ENCODE measurements at places on chromosomes 13 and 19.

DNA sequence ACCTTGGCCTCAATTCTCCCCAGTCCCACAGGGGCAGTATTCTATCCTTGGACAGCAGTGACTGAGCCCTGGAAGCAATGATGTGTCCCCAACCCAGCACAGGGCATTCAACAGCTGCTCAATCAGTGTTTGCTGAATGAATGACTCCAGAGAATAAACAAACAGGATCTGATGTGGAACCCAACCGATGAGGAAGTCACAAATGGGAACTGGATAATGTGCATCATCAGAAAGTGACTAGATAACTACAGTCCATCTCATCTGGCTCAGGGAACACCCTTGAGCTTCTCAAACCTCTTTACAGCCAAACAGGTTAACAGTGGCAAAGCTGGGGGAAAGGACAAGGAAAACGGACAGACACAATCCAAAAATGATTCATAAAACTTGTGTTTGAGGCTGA lies 8.2 kb downstream of the SLC25A30 start:
- DNase-seq, result no peak

DNA sequence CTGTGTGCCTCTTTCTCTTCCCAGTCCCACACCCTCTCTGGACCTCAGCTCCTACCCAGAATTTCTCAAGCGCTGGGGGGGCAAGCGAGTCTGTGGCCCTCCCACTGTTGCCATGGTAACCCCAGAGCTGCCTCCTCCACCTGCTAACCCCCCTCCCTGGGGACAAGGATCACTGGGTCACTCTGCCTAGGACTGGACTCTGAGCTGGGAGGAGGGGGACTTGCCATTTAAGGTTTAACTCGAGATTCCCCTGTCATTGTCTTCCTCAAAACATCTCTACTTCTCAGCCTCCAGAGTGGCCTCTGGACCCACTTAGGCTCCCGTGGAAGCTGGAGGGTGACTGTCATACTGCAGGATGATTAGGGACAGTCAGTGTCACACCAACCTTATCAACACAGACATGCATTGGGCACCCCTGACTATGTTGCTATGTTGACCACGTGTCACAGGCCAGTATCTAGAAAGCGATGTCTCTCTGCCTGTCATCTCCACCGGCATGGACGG lies 2.2 kb downstream of the PALM3 start:
- no peak for DNase-seq

GRCh38 chr13:84393981-84394625 lies 511.8 kb upstream of the SLITRK1 start:
- no peak for DNase-seq

DNA sequence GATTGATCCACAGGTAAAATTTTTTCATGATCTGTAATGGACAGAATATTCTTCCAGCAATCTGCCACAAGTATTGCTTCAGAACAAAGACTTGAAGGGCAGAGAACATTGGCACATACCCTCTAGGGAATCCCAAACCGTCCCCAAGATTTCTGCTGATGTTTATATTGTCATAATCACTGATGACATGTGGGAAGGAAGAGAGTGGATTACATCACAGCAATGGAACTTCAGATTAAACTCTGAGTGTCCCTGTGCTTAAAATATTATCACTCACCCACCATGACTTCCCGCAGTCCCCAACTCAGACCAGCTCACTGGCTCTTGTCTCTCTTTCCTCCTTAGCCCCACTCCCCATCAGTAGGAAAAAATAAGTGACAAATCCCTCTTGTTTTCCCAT lies 8.5 kb upstream of the TPT1 start:
- DNase-seq, result no peak

DNA sequence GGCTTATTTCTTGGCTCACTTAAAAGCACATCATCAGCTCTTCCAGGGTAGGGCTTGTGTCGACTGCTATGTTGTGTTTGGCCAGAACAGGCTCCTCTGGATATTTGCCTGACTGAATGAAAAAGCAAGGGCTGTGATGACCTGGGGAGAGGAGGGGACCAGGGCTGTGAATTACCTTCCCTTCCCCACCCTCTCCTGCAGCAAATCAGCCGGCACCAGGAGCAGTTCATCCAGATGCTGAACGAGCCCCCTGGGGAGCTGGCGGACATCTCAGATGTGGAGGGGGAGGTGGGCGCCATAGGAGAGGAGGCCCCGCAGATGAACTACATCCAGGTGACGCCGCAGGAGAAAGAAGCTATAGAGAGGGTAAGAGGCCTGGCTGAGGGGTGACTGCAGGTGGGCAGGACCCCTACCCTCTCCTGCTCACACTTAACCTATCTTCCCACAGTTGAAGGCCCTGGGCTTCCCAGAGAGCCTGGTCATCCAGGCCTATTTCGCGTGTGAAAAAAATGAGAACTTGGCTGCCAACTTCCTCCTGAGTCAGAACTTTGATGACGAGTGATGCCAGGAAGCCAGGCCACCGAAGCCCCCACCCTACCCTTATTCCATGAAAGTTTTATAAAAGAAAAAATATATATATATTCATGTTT lies 4.4 kb downstream of the GADD45GIP1 start:
- no peak for DNase-seq

- DNase-seq, result no peak
Measured at GRCh38 chr19:57850553-57851017, 926 bp downstream of the ZNF587 start.

DNA sequence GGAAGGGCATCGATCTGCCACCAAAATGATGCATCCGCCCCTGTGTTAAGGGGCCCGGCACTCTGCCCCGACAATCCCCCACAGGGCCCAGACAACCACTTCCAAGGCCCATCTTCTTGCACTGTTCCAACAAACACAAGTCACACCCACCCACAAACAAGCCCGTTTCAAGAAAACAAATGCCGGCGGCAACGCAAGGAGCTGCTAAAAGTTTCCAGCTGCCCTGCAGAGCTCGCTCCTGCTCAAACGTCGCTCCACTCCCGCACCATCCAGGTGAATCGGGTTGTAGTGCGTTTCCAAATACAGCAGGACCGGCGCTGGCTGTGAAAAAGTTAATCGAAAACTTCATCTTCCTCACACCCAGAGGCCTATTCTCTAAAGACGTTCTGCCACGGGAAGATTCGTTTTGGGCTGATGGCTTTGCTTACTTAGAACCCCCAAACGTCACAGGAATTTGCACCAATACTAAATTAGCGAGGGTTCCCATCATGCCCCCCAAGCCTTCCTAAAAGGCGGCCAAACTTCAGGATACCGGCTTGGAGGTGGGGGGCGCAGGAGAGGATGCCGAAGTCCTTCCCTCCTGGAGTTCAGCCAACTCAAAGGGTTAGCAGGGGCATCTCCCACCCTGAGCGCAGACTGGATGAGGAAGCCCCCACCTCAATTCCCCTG lies 107.4 kb upstream of the DOCK9 start:
- no peak for DNase-seq

- no peak for DNase-seq
Measured at GRCh38 chr13:107284173-107284572, 716.2 kb upstream of the ARGLU1 start.

DNA sequence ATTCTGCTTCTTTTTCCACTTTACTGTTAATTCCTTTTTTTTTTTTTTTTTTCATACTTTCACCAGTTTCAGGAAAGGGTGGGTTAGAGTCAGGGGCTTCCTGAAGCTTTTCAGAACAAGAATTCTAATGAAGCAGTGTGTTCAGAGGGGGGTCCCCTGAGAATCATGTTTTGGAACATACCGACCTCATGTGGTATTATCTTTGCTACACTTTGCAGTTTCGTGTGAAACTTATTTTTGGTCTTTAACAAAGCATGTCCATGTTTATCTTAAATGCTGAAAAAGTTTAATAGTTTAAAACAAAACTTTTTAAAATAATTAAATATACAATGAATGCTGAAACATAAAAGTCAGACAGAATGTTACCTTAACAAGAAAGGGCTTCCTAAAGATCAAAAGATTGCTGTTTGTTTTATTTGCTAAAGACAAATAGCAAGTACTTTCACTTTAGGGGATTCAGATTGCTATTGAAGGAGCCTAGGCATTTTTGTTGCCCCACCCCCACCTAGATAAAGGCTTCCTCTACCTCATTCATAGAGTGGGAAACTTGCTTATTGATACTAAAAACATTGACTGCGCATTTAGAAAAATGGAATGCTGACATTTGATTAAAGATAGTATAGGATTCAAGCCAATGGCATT lies 21.1 kb upstream of the POMP start:
- no peak for DNase-seq

- DNase-seq, result no peak
Measured at GRCh38 chr19:48746110-48746509, 599 bp downstream of the IZUMO1 start.

GRCh38 chr13:50588491-50589130 lies 254.9 kb downstream of the DLEU7 start:
- DNase-seq, result no peak

- DNase-seq, result no peak
Measured at GRCh38 chr19:39398297-39398864, 7.2 kb downstream of the MED29 start.

GRCh38 chr13:98879957-98880356 lies 97.9 kb downstream of the DOCK9 start:
- no peak for DNase-seq

DNA sequence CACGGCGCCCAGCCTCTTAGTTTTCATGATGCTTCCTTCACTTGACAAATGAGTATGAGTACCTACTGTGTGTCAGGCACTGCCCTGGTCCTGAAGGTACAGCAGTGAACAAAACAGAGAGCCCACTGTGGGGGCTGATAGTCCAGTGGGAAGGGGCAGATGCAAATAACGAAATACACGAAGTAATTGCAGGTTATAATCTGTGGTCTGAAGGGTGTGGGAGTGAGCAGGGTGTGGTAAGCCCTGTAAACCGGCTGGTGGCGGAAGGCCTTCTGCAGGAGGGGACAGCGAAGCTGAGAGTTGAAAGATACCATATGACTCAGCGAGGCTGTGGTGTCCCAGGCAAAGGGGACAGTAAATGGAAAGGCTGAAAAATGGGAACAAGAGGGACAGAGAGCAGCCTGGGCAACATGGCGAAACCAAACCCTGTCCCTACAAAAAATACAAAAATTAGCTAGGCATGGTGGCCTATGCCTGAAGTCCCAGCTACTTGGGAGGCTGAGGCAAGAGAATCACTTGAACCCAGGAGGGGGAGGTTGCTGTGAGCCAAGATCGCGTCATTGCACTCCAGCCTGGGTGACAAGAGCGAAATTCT lies 60.5 kb downstream of the MAP4K1 start:
- DNase-seq, result no peak

DNA sequence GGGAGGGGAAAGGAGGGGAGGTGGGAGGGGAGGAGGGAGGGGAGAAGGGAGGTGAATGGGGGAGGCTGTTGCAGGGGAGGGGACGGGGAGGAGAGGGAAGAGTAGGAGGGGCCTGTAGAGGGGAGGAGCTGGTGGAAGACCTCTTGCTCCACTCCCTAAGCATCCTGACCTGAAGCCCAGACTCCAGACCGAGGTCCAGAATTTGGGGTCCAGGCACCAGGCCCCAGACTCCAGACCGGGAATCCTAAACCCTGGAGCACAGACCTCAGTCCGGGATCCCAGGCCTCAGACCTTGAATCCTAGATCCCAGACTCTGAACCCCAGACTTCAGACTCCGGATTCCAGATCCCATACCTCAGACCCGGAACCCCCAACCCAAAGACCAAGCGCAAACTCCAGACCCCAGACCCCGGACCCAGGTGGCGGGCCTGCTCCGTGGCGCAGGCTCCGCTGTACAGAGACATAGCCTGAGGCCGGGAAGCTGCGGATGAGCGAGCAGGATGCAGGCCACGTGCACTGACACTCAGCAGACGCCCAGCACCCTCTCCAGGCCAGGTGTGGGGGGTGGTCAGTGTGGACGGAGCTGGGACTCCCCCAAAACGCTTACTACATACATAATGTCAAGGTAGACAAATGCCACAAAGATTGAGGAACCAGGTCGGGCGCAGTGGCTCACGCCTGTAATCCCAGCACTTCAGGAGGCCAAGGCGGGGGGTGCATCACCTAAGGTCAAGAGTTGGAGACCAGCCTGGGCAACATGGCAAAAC lies 710 bp upstream of the BTBD2 start:
- peak; percentile 58 for DNase-seq

- no peak for DNase-seq
Measured at GRCh38 chr13:64925727-64926126, 2304.4 kb downstream of the PCDH9 start.

DNA sequence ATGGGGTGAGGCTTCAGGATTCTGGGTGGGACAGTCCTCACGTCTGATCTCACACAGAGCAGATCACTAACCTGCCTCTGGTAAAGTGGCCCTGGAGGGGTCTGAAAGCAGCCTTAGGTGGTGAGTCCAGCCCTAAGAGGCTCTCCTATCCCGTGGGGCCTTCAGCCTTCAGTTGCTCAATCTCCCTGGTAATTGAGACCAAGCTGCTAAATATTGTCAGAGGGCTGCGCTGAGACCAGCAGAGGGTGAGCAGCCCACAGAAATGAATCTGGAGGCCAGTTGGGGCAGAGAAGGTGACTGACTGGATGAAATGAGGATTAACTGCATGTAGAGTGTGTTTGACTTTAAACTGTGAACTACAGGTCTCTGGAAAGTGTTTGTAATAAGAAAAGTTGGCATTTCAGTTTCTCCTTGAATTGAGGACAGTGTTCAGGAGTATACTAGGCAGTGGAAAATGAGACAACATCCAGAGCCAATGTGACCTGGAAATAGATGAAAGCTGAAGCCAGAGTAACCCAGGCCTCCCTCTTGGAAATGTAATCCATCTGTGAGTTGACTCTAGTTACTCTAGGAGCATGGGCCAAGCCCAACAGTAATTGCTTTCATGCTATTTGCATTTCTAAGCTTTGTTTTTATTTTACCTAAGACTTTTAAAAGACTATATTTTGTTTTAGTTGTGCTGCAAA lies 14.3 kb upstream of the HSPH1 start:
- DNase-seq, result no peak

GRCh38 chr19:2079865-2080301 lies 16.2 kb downstream of the MOB3A start:
- no peak for DNase-seq

- no peak for DNase-seq
Measured at GRCh38 chr19:32337084-32337808, 8.2 kb upstream of the ZNF507 start.

GRCh38 chr13:52010890-52011631 lies at the start of gene ATP7B:
TSS of gene ATP7B (minus strand) at chr13:52011450. CDS start at chr13:52011337, 113 bp downstream.
- no peak for DNase-seq

GRCh38 chr13:113192902-113193301 lies 15.6 kb downstream of the PCID2 start:
- no peak for DNase-seq

DNA sequence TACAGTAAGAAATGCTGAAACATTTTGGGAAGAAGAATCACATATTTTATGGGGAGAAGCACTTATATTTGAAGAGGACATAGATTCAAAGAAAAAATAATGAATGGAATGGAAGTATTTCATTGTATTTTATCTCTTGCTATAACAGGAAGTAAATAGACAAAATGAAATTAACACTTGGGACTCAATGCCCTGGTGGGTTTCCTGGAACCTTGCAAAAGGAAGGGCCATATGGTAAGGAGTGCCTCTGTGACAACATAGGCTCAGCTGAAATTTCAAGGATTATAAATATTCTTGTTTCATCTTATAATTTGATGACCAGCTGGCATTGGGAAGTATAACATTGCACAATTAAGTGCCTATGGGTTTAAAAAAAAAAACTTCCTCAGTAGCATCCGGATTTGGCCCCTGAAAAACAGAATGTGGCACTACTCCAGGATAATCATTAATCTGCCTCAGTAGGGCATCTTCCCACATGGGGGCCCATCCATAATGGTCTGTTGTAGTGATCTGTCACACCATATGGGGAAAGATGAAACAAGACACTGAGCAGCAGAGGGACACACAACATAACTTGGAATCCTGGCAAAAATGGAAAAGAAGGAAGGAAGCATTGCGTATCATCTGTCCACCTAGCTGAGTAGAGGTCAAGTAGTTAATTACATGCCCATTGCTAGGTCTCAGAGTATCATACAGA lies 321.6 kb downstream of the NDFIP2 start:
- no peak for DNase-seq

- no peak for DNase-seq
Measured at GRCh38 chr19:6242677-6243076, 37.1 kb downstream of the MLLT1 start.
